ENCODE measurements at places on chromosomes 3 and 15. TPM values are rescaled to one million over a fixed set of nuclear protein-coding genes. Genes with fewer than 3 reads are reported as not detected.

The C3orf22 gene
- total RNA-seq = not detected

The TRH gene
- not detected for total RNA-seq

- peak; percentile 96 for DNase-seq
Measured at GRCh38 chr15:40340740-40341400, at the start of gene CCDC9B. Gene CCDC9B (minus strand): TSS chr15:40340939. CDS start chr15:40340819, 120 bp downstream.

DNA sequence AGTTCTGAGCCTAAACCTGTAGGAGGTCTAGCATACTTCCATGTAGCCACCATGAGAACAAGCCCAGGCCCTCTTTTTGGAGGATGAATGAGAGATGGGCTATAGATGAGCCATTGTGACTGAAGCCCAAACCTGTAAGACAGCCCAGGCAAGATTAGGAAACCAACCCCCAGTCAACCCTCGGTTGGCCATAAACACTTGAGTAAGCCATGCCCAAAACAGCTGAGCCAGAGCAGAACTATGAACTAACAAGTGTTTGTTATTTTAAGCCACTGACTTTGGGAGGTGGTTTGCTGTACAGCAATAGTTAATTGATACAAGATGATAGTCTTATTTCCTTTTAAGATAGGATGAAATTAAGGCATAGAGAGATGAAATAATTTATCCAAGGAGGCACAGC, 12.4 kb upstream of the CPNE4 start:
- no peak for DNase-seq

GRCh38 chr3:25091934-25092333, 336.1 kb upstream of the RARB start:
- no peak for DNase-seq

- DNase-seq = no peak
Measured at GRCh38 chr3:44647771-44648170, 761 bp upstream of the ZNF35 start.

The TMEM108 gene
- total RNA-seq = not detected

The HES1 gene
- total RNA-seq = 543 TPM

- DNase-seq = no peak
Measured at GRCh38 chr15:90710436-90711027, 6.6 kb upstream of the BLM start.

- no peak for DNase-seq
Measured at GRCh38 chr3:47034868-47035489, 55.5 kb downstream of the NBEAL2 start.

The STOML1 gene
- 13.3 TPM for total RNA-seq

GRCh38 chr15:96576596-96576995, 246.1 kb downstream of the NR2F2 start:
- DNase-seq = no peak

The PCYT1A gene
- total RNA-seq = 30.6 TPM

- no peak for DNase-seq
Measured at GRCh38 chr3:193822492-193823212, 229.6 kb downstream of the OPA1 start.

DNA sequence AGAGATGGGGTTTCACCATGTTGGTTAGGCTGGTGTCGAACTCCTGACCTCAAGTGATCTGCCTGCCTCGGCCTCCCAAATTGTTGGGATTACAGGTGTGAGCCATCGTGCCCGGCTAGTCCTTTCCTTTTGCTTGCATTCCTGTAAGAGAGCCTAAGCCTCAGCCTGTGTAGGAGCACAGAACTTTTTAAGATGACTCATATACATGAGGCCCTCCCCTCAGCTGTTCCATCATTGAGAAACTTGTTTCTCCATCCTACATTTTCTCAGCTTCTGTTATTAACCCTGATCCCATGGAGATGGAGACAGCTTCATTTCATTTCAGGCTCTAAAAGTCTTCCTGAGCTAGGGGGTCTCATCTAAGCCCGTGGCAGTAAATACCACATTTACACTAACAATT, 123.3 kb downstream of the PLOD2 start:
- DNase-seq = no peak

GRCh38 chr3:8610951-8611350, 33.6 kb downstream of the SSUH2 start:
- DNase-seq = no peak

The KNG1 gene
- not detected for total RNA-seq

The FANCD2 gene
- total RNA-seq = 14.5 TPM

GRCh38 chr3:58824777-58825176, 158.2 kb upstream of the FAM3D start:
- no peak for DNase-seq

GRCh38 chr3:175552929-175553328, 693.8 kb downstream of the NAALADL2 start:
- no peak for DNase-seq

DNA sequence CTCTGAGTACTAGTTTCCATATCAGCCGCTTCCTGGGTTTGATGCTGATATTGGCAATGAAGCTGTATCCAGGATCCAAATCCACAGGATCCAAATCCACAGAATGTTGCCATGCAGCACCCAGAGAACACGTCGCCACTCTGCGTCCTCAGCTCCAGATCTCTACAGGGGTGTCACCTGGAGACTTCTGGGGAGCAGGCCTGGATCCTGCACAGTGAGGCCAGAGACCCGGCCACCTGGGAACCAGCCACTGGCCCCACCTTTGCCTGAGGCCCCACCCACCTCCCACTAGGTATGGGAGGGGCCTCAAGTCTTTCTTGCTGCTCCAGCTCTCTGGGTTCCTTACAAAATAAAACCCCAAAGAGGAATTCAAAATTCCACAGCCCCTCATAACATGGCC, 123.9 kb downstream of the LRRK1 start:
- DNase-seq = no peak

GRCh38 chr15:76916369-76916768, 11.2 kb upstream of the SCAPER start:
- no peak for DNase-seq

The USP13 gene
- total RNA-seq = 2.6 TPM

- DNase-seq = no peak
Measured at GRCh38 chr3:107208100-107208499, 169.1 kb upstream of the CCDC54 start.

All from HT-29 (cell line).